ENCODE measurements at places on chromosomes 2 and 18.

- DNase-seq, result no peak
Observed at GRCh38 chr2:120310136-120310535, 35.8 kb upstream of the INHBB start.

DNA sequence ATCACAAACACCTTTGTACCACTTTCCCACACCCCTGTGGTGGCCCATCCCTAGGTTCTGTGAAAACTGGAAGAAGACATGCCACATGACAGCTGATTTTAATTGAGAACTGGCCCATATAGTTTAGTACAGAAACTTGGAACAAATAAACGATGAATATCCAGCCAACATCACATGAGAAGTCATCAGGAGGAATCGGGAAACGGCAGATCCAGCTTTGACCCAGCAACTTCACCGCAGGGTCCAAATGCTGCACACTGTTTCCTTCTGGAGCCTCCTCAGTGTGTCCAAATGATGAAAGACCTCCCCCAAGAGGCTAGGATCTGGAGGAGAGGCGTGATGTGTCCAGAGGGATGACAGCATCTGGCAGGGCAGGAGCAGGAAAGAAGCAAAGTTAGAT lies 75.5 kb downstream of the COPS8 start:
- no peak for DNase-seq

DNA sequence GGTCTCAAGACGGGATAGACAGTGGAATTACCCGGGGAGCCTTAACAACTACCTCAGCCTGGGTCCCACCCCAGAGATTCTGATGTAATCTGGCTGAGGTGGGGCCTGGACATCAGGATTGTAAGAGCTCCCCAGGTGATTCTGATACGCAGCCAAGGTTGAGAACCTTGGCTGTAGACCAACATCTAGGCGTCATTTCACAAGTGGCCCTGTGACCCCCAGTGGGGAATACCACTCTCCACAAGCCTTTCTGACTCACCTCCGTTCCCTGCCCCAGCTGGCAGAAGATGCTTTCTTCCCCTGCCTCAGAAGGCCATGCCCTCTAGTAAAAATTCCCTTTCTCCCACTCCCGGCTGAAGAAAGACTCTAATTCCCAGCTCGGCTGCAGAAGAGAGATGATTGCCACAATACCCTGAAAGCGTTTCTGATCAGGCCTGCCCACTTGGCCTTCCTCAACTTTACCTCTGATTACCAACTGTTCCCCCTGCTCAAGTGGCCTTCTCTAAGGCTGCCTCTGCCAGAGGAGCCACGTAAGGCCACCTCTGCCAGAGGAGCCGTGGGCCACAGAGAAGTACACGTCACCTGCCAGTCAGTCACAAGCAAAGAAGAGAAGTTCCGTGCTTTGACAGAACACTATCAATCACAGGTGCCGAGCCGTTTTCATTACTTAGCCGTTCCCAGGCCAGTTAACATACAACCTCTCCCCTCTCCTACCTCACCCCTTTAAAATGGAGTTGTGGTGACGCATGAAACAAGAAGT lies 116.8 kb upstream of the PKDCC start:
- no peak for DNase-seq

DNA sequence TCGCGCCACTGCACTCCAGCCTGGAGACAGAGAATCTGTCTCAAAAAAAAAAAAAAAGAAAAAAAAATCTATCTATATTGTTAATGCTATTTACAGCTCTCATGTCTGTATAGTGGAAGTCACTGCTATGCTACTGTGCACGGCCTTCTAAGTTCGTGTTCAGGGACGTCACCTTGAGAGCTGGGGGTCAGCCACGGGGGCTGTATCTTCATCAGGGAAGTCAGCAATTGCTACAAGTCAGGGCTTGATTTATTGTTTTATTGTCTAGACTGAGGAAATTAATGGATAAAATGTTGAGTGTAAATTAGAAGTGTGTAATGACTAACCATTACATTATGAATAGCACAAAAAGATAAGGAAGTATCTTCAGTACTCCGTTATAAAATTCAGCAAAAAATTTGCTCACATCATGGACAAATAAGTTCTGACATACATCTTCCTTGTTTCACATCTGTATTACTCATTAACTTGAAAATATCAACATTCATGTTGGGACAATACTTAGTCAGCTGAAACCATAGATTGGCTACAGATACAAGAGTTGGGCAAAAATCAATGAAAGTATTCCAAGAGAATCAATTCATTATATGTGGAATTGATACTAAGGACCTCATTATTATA lies 136.6 kb upstream of the SEC11C start:
- DNase-seq, result no peak

GRCh38 chr18:49841236-49842217 lies 28.2 kb upstream of the ACAA2 start:
- DNase-seq, result no peak

GRCh38 chr2:209960045-209960444 lies 42.4 kb upstream of the RPE start:
- no peak for DNase-seq

DNA sequence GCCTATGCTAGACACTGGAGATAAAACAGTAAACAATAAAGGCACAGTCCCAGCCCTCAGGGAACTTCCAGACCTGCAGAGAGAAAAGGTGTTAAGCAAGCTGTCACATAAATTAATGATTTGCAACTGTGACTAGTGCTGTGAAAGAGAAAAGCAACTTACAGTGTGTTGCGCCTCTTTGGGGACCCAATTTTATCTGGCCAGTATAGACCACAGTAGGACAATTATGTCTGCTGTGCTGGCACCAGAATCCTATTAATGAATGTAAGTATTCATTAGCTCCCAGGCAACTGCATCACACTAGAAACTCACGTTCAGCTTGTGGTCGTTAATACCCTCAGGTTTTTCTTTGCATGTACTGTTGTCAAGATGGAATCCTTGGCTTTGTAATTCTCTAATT lies 55.3 kb upstream of the CHST9 start:
- no peak for DNase-seq

DNA sequence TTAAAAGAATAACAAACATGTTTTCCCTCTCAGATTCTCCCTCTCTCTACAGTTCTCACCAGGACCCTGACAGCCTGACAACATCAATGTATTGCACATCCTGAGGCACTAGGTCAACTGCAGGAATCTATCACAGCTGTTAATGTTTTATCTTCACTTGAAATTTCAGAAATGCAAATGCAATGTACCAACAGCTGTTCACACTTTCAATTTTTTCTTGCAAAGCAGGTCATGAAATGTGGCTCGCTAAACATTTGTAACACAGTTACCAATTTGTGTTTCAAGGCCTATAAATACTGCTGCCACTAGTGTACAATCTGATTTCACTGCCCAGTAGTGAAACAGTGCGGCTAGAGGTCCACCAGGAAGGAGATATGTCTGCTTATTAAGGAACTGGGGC lies 147.8 kb downstream of the EXOC6B start:
- DNase-seq, result no peak

DNA sequence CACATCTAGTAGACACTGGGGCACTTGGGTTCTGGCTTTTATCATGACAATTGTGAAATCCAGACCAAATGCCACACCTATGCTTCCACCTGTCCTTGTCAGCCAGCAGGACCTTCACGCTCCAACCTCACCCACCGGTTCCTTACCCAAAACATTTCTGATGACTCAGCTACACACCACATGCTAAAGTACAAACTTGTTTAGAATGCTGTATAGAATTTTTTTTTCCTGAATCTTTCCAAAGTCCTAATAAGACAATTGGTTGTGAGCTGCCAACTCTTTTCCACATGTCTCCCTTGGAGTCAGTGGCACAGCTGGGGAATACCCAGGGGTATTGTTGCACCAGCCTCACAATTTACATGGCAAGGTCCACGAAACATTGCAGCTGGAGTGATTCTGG lies 75.5 kb upstream of the LPIN2 start:
- no peak for DNase-seq

- peak; percentile 3 for DNase-seq
Observed at GRCh38 chr18:32271672-32272208, 81.9 kb downstream of the MEP1B start.

DNA sequence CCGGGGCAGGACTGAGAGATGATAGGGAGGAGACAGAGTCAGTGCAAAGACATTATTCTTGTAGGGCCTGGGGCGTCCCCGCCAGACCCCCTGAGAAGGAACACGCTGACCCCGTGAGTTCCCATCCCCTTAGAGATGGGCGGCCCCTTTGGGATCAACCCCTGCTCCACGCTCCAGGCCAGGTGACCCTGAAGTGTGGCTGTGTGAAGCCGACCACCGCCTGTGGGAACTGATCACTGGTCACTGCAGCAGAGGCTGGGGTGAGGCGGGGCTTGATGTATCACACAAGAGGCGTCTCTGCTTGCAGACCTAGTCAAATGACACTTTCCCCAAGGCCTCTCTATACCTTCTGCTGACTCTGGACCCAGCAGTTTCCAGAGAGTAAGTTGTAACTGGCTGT lies 157.4 kb upstream of the TWIST2 start:
- DNase-seq, result no peak

- no peak for DNase-seq
Observed at GRCh38 chr2:163466331-163467250, 269.2 kb downstream of the FIGN start.

DNA sequence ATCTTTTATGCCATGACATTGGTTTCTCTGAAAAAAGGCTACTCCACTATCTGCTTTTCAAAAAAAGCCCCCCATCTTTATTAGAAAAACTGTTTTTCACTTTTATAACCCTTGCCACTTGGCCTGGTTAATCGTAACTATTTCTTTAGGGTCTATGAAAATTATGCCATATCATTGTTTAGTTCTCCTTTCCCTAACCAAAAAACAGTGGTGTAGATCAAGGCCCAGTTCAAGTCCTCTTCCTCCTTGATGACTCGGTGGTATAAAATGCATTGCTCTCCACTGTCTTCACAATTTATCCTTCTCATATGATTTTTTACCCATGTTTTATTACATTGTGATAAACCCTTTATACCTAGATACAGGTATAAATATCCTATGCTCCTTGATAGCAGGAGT lies 205.5 kb downstream of the ZNF521 start:
- no peak for DNase-seq

- no peak for DNase-seq
Observed at GRCh38 chr2:210527286-210527685, 29.1 kb upstream of the CPS1 start.

DNA sequence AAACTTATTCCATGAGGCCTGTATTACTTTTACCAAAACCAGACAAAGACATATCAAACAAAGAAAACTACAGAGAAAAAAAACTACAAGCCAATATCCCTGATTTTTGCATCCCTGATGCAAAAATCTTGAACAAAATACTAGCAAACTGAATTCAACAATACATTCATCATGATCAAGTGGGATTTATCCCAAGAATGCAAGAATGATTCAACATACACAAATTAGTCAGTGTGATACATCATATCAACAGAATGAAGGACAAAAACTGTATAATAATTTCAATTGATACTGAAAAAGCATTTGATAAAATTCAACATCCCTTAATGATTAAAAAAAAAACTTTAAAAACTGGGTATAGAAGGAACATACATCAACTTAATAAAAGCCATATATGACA lies 106.8 kb downstream of the SLC39A10 start:
- DNase-seq, result no peak

- peak; percentile 9 for DNase-seq
Observed at GRCh38 chr18:59988098-59988706, 88.4 kb downstream of the PMAIP1 start.

DNA sequence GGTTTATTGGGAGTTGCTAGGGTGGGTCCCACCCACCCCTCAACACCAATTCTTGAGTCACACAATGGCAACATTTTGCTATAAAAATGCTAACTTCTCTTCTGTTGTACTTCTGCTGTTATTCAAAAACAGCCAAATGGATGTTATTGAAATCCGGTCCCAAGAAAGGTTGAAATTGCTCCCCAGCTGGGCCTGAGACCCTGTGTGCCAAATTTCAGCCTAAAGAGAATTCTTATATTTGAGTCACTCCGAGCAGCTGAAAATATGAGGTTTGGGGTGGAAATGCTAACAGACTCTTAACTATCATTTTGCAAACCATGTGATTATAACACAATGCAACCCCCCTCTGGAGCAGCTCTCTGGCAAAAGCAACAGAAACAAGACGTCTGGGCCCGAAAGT lies 27.0 kb upstream of the ACVR1 start:
- no peak for DNase-seq

DNA sequence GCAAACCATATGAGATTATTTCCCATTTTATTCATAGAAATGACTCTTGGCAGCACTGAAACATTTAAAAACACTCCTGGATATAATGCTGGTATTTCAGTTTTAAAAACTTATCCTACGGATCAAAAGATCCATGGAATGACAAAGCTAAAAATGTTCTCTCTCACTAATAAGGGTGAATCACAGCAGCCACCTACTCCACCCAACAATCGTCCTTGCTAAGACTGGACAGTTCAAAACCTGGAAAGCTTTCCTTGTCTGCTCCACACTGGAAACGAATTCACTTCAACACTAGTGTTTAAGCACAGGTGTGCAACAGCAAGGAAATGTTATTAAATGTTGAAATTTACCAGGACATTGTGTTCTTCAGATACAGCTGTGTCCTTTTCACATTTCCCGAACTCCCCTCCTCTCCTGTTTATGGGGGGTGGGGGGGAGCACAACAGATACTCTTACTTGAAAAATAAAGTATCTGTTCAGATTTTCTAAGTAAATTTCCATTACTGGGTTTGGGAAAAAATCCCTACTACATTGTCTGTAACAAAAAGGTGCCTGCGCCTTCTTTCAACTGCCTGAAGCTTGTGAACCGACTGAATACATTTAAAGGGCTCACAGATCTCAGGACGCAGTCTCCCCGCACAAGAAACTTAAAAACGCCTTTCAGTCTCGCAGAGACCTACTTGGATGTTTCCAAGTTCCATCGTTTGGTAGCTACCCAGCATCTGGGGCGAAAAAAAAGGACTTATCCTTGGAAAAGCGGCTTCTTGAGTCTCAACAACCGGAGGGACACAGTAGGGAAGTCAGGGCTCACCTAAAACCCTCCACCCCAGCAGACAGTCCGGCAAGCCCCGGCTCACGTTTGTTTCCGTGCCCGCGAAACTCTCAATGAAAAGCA lies 1.3 kb downstream of the YWHAQ start:
- no peak for DNase-seq

- no peak for DNase-seq
Observed at GRCh38 chr2:122063716-122064115, 308.3 kb downstream of the TSN start.

DNA sequence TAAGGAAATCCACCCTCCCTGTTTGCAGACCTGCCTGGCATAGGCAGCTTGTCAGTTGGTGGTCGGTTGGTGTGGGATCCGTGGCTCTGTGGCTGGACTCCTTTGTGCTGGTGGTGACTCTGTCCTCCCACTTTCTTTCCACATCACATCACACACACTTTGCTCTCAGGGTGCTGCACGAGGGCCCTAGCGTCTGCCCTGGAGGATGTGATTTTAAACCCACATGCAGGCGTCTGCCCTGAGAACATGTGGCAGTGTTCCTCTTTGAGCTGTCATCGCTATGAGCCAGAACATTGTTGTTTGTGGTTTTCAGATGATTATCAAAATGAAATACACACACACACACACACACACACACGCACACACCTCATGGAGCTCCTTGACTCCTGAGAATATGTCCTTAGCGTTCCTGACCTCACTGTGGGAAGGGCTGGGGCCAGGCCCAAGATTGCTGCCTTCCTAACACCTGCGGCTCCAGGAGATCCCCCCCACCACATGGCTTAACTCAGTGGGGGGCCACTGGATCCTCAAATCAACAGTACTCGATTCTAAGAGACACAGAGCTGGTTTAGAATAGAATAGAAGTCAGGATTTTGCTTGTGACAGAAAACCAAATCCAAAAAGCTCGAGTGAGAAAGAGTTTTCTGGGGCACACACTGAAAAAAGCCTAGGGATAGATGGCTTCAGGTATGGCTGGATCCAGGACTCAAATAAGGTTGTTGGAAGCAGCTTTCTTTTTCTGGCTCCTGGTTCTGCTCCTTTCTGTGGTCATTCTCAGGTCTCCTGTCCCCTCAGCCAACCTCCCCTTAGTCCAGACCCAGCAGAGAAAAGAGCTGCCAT lies 54.8 kb downstream of the RTP5 start:
- no peak for DNase-seq

Measured in AG04449 (cell line).